AG04450 (cell line): ENCODE measurements at places on chromosomes 2 and 18.
A peak's percentile ranks its signal among the peaks of the same experiment; 100 is the strongest.

DNA sequence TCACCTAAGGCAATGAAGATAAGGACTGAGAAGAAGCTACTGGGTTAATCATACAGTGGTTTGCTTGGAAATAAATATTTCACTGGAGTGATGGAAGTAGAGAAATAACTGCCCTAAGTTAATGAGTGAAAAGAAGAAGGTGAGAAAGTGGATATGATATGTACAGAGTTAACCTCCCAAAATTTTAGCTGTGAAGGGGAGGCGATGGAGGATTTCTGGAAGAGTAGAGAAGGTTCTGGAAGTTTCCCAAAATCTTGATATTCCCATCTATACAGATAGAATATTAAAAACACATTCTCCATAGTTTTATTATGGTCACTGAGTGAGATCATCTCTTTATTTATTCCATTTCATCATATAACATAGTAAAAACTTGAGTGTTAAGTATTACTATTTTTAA, 296.6 kb upstream of the RGPD4 start:
- DNase-seq, result no peak

GRCh38 chr2:25029183-25029554, 12.7 kb upstream of the EFR3B start:
- DNase-seq, result no peak

DNA sequence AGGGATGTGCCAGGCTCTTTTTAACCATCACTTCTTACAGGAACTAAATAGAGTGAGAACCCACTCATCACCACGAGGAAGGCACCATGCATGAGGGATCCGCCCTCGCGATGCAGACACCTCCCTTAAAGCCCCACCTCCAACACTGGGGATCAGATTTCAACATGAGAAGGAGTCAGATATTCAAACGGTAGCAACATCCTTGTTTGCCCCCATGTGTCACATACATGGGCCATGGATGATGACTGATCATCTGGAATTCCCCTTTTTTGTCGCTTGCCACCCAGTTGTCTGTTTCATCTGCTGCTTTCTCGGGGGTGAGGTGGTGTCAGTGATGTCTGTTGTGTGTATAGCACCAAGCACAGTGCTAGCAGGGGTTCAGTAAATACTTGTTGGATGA, 57.9 kb downstream of the NCK2 start:
- no peak for DNase-seq

GRCh38 chr2:117785740-117786139, 28.8 kb upstream of the DDX18 start:
- peak; percentile 7 for DNase-seq

GRCh38 chr2:172308253-172308935, 119.0 kb upstream of the ITGA6 start:
- DNase-seq, result no peak

- DNase-seq, result no peak
These were observed 909.0 kb downstream of the EPHA4 start for GRCh38 chr2:220663065-220663464.

- DNase-seq, result no peak
These were observed 1.0 kb upstream of the HS6ST1 start for GRCh38 chr2:128319631-128320191.

GRCh38 chr2:79798776-79799175, 285.9 kb downstream of the CTNNA2 start:
- no peak for DNase-seq

GRCh38 chr2:200442471-200442870, 67.4 kb downstream of the KCTD18 start:
- peak; percentile 65 for DNase-seq

- no peak for DNase-seq
These were observed 111.7 kb downstream of the MARCHF4 start for GRCh38 chr2:216260629-216261028.

DNA sequence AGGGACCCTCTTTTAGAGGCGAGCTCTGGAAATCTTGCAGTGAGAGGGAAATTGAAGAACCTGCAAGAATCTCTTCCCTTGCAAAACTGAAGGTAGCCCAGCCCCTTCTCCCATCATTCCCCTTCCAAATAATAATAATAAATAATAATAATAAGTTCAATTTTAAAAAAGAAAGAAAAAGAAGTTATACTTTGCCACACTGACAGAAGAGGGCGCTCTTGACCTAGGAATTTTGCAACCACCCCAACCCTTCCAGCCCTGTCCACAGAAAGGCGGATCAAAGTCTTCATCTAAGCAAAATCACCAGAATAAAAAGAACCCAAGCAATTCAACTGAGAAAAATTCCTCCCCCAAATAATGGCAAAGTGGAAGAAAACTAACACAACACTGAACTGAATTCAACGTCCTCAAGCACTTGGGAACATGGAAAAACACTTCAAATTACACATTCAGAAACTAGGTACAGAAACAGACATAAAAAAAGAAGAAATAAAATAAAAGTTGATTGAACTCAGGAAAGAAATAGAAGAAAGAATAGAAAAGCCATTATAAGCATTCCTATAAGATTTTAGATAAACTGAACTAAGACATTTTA, 98.9 kb upstream of the GLS start:
- peak; percentile 47 for DNase-seq

DNA sequence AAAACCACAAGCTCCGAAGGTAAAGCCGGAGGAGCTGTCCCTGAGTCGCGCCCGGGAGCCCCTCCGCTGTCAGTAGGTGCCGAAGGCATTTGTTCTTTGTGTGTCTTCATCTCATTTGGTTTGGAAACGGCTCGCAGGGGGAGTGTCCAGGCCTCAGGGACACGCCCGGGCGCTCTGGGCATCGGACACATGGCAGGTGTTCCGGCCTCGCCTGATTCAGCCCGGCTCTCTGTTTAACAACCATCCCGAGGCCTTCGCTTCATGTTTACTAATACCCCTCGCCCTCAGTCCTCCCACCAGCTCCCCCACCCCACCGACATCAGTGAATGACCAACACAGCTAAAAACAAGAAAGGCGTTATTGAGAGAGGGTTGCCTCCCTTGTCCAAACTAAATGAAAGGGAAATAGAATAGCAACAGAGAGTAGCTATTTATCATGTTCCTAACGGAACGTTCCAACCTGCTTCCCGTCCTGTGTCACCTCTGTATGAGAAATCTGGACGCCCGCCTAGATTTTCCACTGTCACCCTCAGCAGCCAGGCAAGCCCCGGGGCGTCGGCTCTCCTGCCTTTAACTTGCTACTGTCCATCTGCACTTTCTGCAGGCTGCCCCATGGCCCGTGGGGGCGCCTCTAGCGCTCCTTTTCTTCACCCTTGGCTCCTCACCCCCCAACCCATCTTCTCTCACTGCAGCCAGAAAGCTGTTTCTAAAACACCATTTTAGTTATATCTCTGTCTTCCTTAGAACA, 73.9 kb downstream of the MYCN start:
- no peak for DNase-seq

GRCh38 chr18:46916551-46917107, 678 bp downstream of the PIAS2 start:
- DNase-seq, result no peak

DNA sequence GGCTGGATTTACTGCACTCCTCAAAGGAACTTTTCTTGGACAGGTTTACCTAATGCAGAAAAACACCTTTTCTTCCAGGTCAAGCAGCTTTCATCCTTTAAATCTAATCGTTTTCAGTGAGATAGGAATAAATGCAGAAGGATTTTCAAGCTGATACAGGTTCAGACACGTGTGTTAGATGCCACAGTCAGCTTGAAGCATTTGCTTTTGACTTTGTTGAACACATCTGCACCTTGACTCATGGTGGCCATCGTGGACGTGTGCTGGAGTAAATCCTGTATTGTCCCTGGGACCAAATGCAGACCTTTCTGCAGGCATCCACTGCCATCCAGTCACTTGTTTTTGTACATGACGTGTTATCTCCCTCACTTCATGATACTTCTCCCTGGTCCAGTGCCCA, 61.9 kb downstream of the KLHL29 start:
- no peak for DNase-seq

- DNase-seq, result no peak
These were observed 8.3 kb upstream of the CASP10 start for GRCh38 chr2:201174687-201175086.

GRCh38 chr2:11096591-11096990, 58.7 kb upstream of the SLC66A3 start:
- DNase-seq, result no peak

GRCh38 chr2:99420031-99420430, 69.8 kb downstream of the REV1 start:
- DNase-seq, result no peak

DNA sequence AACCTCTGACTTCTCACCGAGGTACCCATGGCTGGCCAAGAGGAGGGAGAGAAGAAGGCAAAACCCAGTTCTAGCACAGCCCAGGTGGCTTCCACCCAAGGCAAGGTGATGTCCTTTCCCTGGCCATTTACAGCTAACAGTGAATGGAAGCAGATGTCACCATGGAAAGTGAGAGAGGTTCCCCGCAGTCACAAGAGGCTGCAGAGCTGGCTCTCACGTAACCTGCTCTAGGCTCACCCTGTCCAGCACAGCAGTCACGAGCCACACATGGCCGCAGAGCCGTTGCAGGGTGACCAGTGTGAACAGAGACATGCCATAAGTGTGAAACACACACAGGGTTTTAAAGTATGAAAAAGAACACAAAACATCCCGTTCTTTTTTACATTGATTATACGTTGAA, 169.4 kb downstream of the TNS1 start:
- DNase-seq, result no peak

DNA sequence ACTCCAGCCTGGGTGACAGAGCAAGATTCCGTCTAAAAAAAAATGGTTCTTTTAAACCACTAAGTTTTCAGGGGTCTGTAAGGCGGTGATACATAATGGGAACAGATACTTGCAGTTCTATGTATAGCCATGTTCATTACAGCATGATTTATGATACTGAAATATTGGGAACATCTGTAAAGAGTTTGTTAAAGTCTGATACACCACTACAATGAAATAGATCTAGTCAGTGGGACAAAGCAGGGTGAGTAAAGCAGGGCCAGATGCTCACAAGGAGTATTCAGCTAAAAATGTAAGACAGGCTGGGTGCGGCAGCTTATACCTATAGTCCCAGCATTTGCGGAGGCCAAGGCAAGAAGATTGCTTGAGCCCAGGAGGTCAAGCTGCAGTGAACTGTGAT, 6.2 kb upstream of the ING5 start:
- DNase-seq, result no peak

GRCh38 chr2:160372010-160372356, 121.6 kb downstream of the RBMS1 start:
- DNase-seq, result no peak

- DNase-seq, result no peak
These were observed 21.9 kb downstream of the KIF3C start for GRCh38 chr2:25960396-25960795.

DNA sequence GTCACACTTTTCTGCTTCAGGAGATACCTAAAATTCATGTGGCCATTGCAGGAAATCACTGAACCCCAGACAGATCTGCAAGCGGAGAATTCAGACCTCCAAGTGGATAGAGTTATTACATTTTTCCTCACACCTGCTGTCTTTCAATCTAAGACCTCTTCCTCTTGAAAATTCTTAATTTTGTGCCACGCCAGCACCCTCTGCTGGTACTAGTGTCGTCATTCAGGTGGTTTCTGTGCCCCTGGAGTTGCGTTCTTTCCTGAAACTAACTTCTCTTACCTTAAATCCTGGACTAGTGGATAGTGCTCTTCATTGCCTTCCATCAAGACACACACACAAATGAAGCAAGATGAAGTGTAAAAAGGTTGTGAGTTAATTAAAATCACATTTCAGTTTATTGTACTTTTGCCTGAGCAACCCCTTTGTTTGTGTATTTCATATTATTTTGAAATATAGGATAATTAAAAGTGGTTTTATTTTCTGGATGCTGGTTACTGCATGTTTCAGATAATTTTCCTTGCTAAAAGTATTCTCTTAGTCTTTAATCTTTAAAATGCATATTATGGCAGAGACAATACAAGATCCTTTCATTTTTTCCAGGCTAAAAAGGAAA, 1.6 kb upstream of the DNER start:
- no peak for DNase-seq

DNA sequence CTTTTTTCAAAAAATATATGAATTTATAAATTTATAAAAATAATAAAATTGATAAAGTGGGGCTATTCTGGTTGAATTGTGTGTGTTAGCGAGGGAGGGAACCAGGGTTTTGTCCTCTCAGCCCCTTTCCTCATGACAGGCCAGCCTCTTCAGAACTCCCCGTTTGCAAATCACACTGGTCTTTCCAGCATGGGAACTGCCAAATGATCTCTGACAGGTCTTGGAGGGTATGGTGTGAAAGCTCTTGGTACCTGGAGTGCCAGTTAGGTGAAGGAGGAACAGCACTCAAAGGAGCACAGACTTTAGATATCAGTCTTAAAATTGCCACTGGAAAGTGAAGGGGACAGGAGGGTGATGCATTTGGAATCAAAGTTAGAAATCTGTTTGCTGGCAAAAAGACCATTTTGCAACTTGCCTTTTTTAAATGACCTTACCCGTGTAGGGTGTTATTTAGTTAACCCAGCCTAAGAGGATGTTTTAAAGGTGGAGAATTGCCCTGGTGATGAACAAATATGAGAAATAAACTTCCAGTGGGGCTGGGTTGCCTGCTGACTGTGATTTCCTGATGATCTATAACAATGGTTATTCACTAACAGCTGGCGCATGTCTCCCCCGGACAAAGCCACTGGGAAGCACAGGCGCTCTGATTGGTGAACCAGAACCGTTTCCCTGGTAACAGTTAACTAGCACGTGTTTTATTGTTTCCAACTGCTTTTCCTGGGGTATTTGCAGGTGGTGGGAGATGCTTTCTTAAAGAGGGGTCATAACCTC, 85.3 kb upstream of the EFEMP1 start:
- DNase-seq, result peak; percentile 72

DNA sequence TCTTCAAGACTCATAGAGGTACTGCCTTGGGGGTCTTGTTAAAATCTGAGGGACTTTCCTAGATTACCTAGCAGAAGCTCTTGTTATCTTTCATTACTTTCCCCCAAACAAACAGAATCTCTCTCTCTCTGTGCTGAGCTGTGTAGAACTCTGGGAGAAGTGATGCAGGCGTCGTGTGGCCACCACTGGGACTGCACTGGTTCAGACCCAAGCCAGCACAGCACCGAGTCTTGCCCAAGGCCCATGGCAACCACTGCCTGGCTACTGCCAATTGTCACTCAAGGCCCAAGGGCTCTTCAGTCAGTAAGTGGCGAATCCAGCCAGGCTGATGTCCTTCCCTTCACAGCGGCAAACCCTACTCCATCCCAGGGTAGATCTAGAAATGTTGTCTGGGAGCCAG, 28.6 kb downstream of the PPP1R1C start:
- DNase-seq, result no peak

DNA sequence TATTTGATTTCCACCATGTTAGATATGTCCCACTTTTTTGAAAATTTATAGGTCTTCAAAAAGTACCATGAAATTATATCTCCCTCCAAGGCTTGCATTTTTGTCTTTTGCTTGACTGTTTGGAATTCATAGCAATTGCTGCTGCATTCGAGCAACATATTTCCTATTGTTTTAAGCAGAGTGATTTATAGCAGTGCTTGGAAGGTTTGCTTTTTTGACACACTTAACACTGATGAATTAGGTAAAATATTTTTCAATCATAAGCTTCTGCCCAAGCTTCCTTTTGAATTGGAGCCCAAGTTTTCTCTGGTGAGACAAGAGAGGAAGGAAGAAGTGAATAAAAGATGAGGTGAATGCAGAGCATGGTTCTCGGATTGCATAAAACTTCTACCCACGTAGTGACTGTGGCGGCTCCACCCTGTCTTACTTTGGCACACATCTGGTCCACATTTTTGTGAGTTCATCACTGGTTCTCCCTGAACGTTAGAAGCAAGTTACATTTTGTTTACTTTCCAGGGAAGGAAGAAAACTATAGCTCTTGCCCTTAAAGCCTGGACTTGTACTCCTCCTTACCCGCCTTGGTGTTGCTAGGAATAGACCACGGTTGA, 667.0 kb downstream of the TSN start:
- no peak for DNase-seq

- no peak for DNase-seq
These were observed 125.3 kb downstream of the TCF4 start for GRCh38 chr18:55462652-55463051.
